ENCODE measurements at places on chromosomes 2 and 18.
A peak's percentile ranks its signal among the peaks of the same experiment; 100 is the strongest.

DNA sequence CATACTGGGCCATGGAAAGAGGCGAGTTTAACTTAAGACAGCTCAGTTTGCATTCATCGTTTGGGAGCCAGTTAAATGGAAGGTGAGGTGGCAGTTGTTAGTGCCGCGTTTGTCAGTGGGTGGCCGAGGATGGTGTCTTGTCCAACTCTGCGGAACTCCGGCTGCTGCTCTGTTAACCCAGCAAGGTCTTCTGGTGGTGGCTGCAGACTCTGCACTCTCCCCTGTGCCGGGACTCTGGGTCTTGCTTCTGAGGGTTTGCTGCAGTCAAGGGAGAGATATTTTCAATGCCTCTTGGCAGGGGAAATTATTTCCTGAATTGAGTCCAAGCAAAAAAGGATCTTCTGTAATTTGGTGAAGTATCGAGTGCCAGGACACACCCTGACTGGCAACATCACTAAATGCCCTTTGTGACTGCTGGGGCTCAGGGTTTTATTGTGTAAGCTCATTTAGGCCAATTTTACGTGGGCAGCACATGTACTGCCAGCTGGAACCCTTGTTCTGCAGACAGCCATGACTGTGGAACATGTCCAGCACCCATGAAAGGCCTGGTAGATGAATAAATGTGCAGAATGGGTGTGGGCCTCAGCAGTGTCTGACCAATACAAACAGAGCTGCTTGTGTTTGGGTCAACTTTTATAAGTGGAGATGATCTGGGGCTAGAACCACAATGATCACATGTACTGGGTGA, 58.1 kb downstream of the IL1R2 start:
- DNase-seq, result peak; percentile 29

DNA sequence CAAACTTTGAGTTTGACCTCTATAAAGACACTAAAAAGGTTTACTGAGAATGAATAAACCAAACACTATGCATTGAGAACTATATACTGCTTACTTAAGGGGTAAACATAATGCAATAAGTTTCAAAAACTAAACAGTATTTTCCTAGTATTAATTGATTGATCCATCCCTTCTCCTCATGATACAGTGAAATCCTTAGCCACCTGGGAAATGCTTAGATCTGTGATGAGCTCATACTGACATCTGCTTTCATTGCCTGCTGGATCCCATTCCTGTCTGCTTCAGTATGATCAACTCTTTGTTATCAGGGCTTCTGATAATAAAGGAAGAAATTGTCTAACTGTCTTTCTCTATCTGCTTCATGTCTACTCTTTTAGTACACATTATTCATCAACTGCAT, 74.9 kb upstream of the UBE2E3 start:
- no peak for DNase-seq

DNA sequence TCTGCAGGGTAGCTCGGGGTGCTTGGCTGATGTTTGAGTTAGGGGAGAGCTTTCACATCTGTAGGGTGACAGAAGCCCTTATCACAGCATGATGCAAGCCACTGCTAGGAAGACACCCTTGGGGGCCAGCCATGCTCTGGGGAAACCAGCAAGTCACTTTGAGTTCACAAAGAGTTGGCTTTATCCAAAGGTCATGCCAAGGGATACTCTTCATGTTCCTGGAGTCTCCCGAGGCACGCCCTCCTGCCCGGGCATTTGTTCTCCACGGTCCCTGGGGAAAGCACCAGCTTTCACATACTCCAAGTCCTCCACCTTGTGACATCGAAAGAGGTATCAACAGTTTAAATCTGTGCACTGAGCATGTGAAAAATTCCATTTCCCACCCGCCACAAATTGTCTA, 227.7 kb downstream of the VAPA start:
- DNase-seq, result no peak

DNA sequence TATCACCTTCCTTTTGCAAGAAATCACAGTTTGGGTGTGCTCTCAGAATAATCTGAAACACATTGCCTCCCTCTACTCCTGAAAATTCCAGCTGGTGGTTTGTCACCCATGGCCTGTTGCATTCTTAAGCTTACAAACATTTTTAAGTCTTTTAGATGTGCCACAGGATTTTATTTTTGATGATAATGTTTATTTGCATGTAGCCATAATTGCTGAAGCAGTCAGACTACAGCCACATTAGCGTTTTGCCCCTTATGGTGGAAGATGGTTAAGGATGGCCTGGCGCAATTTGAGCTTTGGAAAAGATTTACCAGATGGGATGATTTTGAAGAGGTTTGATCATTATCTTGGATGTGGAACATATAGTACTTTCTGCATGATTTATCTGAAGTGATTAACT, 439.5 kb downstream of the MEIS1 start:
- DNase-seq, result no peak

GRCh38 chr2:239061824-239062570, 214.1 kb downstream of the TWIST2 start:
- DNase-seq, result no peak

- DNase-seq, result no peak
These were observed 254.7 kb downstream of the HDAC4 start for GRCh38 chr2:239146011-239146641.

DNA sequence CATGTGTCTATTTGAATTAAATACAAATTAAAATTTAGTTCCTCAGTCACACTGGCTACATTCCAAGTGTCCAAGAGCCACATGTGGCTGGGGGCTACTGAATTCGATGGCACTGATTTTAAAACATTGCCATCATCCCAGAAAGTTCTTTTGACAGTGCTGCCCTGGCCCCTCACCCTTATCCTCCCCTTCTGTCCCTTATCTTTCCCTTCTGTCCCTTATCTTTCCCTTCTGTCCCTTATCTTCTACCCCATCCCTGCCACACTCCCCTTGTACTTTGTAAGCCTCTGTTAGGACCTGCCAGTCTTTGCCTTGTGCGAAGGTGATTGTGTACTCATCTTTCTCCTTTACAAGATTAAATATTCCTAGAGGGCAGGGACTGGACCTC, 85.2 kb downstream of the DNMT3A start:
- DNase-seq, result no peak

- no peak for DNase-seq
These were observed 23.5 kb downstream of the CIB4 start for GRCh38 chr2:26617588-26618083.

- no peak for DNase-seq
These were observed 463.9 kb downstream of the STK39 start for GRCh38 chr2:167783261-167784083.

DNA sequence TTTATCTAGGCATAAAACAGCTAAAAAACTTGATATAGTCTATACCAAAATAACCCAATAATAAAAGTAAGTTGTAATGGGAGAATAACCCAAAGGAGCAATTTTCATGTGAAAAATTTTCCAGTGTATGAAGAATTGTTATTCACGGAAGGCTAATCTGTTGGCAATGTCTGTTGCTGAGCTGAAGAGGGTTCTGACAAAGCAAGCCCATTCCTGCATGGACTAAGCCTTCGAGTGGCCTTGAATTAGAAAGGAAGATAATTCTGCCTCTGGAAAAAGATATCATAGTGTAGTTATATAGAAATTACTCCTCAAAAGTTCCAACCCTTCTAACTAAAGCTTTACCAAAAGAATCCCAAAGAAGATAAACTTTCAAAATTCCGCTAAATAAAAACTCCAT, 101.5 kb downstream of the MAP2 start:
- no peak for DNase-seq

DNA sequence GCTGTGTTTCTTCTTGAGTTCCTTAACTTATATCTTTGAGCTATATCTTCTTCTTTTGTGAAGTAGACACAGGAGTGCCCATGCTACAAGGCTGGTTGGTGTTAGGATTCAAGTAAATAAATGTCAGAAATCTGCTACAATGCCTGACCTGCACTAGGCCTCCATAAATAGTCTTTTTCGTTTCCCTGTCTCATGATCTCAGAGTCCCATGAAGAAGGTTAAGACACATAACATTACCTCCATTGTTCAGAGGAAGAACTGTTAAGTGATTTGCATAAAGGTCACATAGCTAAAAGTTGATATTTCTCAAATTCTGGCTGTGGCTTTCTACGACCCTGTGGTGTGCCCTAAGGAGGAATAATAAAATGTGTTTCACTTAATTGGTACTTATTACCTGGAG, 228.4 kb downstream of the KCNS3 start:
- DNase-seq, result no peak

DNA sequence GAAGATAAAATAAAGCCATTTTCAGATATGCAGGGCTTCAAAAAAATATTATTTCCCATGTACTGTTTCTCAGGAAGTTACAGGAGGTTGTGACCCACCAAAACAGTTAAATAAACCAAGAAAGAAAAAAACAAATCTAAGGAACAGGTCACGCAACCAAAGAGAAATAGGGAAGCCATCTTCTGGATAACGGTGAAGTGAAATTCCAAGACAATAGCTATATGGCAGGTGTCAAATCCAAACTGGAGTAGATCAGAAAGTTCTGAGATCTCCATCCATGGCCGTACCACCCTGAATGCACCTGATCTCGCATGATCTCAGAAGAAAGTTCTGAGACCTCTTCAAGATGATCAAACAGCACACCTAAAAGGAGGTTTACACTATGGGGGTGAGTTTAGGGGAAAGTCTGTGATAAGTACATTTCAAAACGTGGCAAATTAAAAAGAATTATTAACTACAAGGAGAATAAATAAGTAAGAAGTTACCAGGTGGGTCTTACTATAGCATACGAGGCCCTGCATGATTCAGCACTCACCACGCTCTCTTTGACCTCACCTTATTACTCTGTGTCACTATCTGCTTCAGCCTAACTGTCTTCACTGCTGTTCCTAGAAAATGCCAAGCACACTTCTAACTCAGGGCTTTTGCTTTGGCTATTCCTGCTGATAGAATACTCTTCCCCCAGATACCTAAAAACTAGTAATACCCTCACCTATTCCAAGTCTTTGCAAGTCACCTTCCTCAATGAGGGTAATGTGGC, 29.9 kb downstream of the NBAS start:
- no peak for DNase-seq

- no peak for DNase-seq
These were observed 18.9 kb downstream of the GRHL1 start for GRCh38 chr2:9970200-9971044.

DNA sequence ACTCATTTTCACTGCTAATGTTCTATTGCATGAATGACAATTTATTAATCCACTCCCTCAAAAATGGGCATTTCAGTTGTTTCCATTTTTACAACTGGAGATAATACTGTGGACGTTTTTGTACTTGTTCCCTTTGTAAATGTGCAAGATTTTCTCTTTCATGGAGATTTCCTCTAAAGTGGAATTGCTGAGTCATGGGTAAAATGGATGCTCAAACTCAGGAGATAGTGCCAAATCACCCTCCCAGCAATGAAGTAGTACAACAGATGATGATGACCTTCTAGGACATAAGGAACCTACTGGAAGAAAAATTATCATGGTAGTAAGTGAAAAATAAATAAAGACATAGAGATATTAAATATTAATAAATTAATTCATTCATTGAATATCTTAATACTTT, 460.8 kb upstream of the CHST9 start:
- no peak for DNase-seq

Measured in globus pallidus (tissue), 1 donor.